Spinal cord (tissue), 10 donors: ENCODE measurements at places on chromosomes 6 and 20.

GRCh38 chr20:38222231-38222922, 38.2 kb downstream of the KIAA1755 start:
- DNase-seq: no peak

DNA sequence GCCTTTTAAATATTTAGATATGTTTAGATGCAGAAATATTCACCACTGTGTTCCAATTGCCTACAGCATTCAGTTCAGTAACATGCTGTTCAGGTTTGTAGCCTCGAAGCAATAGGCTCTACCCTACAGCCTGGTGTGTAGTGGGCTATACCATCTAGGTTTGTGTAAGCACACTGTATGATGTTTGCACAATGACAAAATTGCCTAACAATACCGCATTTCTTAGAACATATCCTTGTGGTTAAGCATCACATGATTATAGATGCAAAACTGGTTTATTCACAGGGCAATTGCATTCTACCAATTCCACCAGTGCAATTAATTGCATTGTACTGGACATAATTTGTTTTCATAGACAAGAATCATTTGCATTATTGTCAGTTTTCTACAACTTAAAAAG, 7.9 kb upstream of the SLC22A16 start:
- DNase-seq: no peak

- DNase-seq: no peak
Measured at GRCh38 chr6:30821862-30822784, 62.2 kb upstream of the DDR1 start.

GRCh38 chr6:14896475-14896874, 349.4 kb upstream of the JARID2 start:
- no peak for DNase-seq
